K562 (cell line): ENCODE measurements at places on chromosomes 7 and 10.

GRCh38 chr10:33109788-33110469 lies 151.9 kb upstream of the ITGB1 start:
- DNase-seq: no peak

GRCh38 chr7:140003913-140004382 lies 58.8 kb downstream of the PARP12 start:
- DNase-seq: peak; percentile 84

DNA sequence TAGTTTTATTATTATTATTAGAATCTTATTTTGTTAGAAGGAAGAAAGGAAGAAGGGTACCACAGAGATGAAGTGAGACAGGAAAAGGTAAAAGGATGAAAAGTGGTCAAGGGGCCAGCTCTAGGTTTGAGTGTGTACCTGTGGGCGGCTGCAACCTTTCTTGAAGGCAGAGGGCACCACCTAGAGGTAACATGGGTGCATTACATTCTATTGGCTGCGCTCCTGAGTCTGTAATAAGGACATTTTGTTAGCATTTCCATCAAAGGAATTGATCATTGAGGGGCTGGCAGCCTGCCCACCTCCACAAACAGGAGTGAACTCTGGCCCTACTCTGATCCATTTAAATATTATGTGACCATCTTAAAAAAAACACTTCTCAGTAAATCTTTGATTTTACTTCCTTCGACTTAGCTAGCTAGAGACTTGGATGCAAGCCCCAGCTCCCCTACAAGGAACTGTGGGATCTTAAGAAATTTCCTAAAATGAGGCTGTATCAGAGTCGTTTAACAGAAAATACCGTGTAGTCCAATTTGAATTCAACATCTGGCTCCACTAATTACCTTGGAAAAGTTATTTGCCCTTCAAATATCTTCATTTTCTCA lies 610.4 kb downstream of the IPMK start:
- peak; percentile 44 for DNase-seq

GRCh38 chr10:11043039-11043438 lies 25.4 kb downstream of the CELF2 start:
- no peak for DNase-seq

DNA sequence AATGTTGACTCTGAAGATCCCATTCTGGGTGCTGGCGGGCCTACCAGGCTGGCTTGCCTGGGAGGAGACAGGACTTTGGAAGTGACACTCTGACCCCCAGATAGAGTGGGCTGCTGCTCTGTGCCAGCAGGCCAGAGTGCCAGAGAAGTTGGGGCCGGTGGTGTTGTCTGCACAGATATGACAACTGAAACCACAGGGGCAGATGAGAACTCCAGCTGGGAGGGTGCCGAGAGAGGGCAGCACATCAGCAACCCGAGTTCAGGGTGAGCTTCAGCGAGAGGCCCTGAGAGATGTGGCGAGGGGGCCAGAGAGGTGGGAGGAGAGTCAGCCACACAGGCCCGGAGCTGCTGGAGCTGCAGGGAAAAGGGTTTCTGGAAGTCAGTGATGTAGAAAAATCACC lies 193.2 kb upstream of the MGMT start:
- DNase-seq: no peak

- DNase-seq: no peak
Observed at GRCh38 chr10:19302117-19302516, 253.5 kb downstream of the MALRD1 start.

GRCh38 chr10:70620020-70620289 lies 17.4 kb upstream of the PRF1 start:
- DNase-seq: no peak
